ENCODE measurements at places on chromosomes 16 and 17.
A peak's percentile ranks its signal among the peaks of the same experiment; 100 is the strongest.

- DNase-seq, result no peak
Measured at GRCh38 chr17:32523017-32523680, 36.4 kb downstream of the CDK5R1 start.

DNA sequence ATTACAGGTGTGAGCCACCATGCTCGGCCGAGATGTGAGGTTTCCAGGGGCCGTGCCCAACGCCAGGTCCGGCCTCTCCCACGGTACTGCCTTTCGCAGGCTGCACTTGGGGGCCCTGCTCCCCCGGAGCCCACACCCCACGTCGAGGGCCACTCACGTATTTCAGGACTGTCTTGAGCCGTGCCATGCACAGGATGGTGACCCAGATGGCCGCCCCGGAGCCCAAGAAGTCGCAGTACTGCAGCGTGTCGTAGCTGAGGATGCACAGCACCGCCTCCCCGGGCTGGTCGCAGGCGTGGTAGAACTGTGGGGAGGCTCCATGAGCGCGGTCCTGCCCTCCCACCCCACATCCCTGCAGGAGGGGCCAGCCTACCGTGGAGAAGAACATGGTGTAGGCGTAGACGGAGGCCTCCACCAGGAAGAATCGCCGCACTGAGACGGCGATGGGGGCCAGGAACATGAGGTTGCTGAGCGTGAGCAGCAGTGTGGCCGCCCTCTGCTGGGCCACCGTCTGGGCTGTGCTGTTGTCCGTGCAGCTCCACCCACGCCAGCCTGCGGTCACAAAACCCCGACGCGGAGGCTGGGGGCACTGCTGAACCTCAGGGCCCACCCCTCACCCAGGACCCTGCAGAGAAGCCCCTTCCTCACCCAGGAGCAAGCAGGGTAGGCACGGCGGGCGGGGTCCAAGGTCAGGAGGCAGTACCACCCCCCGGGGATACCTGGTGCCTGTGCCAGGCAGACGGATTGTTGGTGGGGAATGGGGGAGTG lies 3.7 kb upstream of the MRPL28 start:
- no peak for DNase-seq

- no peak for DNase-seq
Measured at GRCh38 chr16:67857547-67858233, 10.2 kb upstream of the CENPT start.

DNA sequence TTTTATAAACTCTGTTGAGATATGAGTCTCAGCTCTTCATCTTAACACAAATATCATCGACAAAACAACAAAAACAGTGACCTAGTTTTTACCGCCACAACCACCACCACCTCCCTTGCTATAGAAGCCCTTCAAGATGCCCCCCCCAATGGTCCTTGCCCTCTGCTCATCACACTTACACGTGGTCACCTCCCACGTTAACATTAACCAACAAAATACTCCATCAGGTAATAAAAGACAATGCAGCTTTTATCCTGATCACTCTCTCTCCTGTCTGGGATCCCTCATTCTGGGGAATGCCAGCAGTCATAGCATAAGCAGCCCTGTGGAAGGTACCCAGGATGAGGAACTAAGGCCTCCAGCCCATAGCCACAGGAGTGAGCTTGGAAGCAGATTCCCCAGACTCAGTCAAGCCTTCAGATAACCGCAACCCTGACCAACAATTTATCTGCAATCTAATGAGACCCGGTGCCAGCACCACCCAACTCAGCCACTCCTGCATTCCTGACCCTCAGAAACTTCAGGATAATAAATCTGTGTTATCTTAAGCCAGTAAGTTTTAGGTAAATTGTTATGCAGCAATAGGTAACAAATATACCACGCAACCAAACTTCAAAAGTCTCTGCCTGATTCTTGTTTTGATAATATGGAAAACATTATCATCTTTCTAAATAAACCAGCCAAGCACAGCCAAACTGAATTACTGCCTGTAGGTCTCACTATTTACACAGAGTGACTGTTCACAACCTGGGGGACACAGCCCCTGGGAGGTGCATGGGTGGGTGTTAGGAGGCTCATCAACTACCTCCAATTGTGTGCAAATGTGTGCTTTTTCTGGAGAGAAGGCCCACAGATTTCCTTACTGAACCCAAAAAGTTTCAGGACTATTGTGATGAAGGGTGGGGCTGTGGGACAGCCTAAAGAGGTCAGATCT lies 6.1 kb downstream of the PECAM1 start:
- DNase-seq, result no peak

GRCh38 chr17:45966606-45967280 lies 32.3 kb upstream of the STH start:
- no peak for DNase-seq

DNA sequence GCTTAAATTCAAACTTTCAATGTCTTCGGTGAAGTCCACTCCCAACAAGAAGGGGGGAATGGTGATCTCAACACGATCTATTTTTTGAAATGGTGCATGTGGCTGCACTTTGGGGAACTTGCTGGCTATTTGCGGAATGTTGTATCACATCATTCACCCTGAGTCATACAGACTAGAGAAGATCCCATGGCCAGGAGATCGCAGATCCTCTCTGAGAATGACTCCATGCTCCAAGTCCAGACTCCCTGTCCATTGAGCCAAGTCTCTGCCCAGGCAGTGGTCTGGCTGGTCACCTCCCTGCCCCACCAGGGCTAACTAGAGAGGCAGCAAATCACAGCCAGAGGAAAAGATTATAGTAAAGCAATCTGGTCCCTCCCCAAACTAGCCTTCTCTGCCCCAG lies 120.6 kb downstream of the XYLT1 start:
- DNase-seq, result no peak

DNA sequence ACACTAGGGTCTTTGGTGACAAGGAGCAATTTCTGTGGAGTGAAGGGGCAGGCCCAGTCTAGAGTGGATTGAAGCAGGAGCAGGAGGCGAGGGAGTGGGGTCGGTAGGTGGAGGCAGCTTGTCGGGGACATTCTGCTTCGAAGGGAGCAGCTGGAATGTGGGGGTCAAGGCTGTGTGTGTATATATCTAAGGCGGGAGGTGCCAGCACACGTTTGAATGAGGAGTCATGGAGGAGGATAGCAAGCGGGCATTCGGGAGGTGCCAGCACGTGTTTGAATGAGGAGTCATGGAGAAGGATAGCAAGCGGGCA lies 17.7 kb downstream of the NT5M start:
- no peak for DNase-seq

DNA sequence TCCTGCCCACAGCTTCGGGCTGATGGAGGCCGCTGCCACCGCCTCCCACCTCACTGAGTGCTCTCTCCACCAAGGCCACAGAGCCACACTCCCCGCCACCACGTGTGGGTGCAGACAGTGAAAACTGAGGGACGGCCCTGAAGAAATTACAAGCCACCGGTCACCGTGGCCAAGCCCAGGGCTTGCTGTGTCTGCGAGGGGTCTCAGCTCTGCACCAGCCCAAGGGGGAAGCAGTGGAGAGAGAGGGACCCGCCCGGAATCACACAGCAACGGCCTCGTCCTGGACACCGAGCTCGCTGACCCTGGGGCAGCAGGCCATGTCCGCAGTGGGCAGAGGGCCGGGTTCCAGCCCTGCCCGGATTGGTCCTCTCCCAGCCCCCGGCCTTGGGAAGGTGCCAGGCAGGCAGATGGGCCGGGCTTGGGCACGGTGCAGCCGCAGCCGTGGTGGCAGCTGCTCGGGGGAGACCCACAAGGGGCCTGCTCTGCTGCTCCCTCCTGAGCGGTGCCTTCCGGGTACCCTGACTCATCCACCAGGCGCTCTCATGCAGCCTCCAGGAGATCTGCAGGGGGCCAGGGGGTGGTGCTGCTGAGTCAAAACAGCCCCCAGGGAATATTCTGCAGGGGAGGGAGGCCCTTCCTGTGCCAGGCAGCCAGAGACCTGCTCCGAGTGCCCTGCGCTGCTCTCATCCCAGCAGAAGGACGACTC lies 52.0 kb downstream of the CBFA2T3 start:
- peak; percentile 63 for DNase-seq

DNA sequence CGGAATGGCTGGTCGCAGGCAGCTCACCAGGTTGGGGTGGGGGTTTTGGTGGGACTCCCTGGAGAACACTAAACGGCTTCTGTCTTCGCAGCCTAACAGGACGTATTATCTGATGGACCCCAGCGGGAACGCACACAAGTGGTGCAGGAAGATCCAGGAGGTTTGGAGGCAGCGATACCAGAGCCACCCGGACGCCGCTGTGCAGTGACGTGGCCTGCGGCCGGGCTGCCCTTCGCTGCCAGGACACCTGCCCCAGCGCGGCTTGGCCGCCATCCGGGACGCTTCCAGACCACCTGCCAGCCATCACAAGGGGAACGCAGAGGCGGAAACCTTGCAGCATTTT lies 59.7 kb downstream of the PDPK1 start:
- DNase-seq, result no peak

DNA sequence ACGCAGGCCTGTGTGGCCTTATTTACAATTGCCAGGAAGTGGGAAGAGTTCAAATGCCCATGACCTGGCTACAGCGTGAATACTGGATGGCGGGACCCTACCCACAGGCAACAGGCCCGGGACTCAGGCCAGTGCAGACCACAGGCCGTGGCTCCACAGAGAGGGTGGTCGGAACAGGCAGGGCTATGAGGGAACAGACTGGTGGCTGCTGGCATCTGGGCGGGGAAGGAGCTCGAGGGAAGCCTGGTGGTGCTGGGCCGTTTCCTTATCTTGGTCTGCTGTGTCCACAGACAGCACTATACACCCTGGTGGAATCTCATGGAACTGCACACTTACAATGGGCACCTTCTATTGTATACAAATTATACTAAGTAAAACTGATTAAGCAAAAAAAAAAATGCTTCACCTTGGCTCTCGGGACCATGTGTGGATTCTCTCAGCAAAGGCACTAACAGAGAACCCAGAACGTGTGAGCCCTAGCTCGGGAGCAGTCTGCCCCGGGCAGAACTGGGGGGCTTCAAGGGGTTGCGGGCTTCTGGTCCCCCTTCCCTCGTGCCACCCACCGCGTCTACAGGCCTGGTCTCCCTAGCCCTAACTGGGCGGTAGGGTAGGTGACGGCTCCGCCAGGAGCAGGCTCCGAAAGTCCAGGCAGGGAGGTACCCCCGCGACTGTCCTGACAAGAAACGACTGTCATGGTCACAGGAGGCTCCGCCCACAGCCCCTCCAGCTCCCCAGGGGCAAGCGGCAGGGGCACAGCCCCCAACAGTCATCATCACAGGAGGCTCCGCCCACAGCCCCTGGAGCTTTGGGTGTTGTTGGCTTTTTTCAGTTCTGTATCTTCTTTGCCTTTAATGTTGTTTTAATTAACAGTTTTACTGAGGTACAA lies 21.8 kb downstream of the CEP131 start:
- DNase-seq, result peak; percentile 52

GRCh38 chr17:41402161-41402560 lies 4.8 kb upstream of the KRT31 start:
- DNase-seq, result no peak

DNA sequence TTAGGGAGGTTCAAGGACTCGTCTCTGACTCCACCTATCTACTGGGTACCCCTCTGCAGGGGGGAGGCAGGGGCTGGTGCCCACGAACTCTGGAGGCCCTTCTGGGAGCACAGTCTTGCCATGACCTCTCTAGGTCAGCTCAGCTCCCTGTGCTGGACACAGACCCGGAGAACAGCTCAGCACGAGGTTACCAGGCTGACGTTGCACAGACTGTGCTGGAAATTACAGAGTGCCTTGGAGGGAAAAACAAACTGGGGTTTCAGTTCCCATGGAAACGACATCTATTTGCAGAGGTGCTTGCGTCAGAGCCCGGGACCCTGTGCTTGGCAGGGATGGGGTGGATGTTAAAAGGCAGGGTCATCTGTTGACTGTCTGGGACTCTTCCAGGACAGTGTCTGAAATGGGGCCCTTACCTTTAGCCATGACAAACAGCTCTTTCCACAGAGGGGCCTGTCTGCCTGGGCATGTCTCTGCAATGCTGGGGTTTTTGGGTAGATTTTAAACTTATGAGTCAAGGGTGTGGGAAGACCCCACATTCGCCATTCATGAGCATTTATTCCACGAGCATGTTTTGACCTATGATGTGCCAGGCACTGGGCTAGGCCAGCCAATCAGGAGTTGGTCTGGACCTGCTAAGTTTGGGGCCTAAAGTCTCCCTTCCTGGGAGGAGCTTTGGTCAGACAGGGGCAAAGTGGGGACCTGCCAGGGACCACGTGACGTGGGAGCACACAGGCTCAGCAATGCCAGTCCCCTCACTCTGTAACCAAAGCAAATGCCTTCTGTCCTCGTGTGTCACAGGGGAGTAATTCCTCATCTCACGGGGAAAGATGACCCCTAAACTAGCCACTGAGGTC lies 22.5 kb downstream of the CCR7 start:
- DNase-seq, result no peak

GRCh38 chr17:80706463-80706867 lies 161.8 kb downstream of the RPTOR start:
- peak; percentile 5 for DNase-seq

- no peak for DNase-seq
Measured at GRCh38 chr17:78529871-78530670, 47.1 kb downstream of the DNAH17 start.

GRCh38 chr16:88726981-88727380 lies 20.7 kb downstream of the CTU2 start:
- DNase-seq, result no peak

DNA sequence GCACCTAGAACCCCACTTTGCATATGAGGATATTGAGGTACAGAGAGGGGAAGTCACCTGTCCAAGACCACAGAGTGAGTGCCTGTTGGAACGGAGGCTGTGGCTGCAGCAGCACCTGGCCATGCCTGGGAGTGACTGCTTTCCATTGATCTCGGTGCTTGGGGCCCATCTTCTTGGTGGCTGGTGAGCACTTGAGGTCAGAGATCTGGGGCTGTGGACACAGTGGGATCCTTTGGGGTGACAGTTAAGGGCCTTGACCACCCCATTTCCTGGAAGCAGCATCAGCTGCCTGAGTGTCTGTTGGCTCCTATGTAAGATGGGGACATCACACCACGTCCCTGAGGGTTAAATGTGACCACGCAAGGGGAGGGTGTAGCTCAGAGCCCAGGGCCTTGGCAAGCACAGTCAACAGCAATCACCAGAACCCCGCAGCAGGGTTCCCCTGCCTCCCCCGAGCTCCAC lies 111.7 kb downstream of the IRF8 start:
- DNase-seq, result no peak

DNA sequence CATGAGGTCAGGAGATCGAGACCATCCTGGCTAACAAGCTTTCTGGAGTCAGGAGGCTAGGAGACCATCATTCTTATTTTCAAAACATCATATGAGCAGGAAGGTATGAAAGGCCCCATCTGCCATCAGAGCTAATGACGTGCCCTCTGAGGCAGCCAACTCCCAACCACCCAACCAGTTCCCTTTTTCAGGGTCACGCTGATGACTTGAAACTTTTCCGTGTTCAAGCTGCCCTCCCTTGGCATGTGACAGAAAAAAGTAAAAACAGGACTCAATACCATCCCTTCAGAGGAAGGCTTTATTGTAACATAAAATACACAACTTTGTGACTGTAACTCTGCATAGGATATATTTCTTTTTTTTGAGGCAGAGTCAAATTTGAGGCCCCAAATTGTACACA lies 4.6 kb upstream of the GHDC start:
- no peak for DNase-seq

DNA sequence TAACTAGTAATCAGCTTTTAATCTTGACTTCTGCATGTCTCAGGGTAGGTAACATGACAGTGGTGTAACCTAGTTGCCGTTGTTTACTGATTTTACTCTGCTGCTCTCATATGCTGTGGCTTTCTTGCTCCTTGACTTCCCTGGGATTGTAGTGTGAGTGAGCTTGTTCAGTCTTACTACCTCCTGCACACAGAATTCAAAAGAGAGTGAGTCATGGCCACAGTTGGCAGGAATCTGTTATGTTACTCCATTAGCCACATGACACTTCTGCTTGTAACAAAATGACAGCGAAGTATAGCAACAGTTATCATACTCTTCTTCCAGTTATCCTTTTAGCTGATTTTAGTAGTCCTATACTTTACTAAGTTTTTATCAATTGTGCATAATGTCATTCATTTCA lies 18.8 kb downstream of the TNRC6A start:
- DNase-seq, result no peak

Measured in HAP-1 (cell line).